Activated CD4-positive, alpha-beta T cell treated with anti-CD3 and anti-CD28 coated beads, Interleukin-2, amount 50 U/mL, for 4 hours (primary cell): ENCODE measurements at places on chromosomes 5 and 9.

DNA sequence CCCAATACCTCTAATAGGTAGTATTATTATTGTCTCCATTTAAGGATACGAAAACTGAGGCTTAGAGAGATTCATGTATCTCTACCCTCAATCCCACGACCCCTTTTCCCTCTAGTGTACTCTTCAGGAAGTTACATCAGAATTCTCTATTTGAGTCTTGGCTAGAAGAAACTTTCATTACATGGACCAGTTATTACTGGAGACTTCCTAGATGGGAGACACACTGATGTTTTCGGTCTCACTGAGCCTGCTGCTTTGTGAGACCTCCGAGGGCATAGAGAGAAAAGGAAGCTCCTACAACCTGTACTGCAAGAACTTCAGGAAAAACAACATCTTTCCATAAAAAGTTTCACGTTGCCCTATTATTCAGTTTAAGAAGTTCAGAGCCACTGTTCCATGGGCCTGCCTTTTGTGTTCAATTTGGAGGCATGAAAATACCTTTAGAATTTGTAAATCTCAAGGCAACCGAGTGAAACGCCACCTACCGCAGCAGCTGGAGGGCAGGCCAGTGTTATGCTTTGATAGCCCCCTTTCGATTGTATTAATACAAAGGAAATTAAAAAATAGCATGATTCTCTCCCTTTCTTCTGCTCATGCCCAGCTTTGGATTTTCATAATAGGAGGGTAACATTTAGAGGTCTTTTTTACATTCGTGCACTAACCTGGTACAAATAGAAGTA, 223.3 kb downstream of the EBF1 start:
- DNase-seq, result no peak

DNA sequence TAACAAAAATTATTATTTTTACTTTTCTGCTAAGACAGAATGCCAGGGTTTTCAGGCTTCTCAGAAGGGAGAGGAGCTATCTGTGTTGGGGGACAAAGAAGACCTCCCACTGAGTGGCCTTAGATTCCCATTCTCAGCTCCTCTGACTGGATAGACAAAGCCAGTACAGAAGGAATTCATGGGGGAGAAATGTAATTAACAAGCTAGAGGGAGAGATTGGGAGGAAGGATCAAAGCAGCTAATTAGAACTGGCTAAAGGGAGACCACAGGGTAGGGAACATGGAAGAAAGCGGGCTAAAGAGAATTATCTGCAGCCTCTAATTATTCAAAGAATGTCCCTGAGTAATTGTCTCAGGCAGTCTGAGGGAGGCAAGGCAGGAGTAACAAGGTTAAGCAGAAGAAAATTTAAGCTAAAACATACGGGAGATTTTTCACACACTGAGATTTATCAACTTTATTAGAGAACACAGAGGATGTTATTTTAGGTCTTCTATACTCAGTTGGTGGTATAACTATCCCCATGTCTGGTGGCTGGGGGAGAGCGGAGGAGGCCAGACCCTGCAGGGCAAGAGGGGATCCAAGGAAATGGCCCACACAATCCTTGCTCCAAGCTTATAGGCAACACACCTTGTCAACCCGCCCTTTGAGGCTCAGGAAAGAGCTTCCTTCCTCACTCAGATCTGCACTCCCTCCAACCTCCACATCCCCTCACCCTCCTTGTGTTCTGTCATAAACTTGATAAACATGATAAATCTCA, 87.7 kb upstream of the LRRTM2 start:
- no peak for DNase-seq

DNA sequence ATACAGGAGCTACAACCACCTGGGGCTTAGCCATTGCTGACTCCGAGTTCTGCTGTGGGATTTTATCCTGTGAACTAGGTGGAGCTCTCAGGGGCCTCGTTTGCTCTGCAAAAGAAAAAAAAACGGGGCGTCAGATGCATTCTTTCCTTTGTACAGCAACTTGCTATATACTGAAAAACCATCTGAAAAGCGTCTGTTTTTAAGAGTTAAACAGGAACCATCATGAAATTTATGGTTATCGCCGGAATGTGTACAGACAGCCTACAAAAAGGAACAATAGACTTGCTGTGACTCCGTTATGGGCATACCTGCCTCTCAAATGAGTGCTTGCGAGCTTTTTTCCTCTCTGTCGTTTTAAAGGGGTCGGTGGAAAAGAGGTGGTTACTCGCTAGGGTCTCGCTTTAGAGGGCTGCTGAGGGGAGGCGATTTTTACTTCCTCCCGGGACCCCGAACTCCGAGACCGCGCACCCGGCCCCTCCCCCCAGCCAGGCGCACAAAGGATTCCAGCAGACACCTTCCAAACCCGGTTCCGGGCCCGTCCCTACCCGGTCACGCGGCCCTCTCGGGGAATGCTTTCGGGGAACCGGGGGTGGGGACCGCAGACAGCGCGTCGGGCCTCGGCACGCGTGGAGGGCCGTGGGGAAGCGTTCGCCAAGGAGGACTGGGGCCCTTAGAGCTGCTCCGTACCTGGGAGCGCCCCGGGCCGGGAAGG, 826 bp downstream of the PAIP1 start:
- peak; percentile 40 for DNase-seq

DNA sequence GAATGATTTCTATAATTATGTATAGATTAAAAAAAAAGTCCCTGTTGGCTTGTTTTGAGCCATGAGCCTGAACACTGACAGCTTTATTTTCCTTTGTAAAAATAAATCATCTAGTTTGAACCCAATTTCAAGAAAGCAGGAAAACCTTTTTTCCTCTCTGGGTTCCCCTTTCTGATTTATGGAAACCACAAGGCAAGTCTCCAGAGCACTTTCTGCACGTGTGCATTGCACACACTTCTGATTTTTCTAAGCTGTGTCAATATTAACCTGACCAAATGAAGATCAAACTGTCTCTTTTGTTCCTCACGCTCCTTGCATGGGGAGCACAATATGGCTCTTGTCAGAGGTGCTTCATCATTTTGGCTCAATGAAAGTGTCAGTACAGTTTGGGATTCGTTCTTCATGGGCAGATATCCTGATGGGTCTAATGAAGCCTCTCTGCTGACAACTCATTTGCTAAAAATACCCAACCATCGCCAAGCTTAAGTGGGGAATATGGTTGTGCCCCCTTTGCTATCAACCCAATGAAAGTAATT, 39.2 kb upstream of the PCA3 start:
- DNase-seq, result no peak

GRCh38 chr9:4661611-4662010, 483 bp upstream of the PLPP6 start:
- DNase-seq, result no peak

- no peak for DNase-seq
Observed at GRCh38 chr9:14433351-14434157, 119.6 kb upstream of the NFIB start.

DNA sequence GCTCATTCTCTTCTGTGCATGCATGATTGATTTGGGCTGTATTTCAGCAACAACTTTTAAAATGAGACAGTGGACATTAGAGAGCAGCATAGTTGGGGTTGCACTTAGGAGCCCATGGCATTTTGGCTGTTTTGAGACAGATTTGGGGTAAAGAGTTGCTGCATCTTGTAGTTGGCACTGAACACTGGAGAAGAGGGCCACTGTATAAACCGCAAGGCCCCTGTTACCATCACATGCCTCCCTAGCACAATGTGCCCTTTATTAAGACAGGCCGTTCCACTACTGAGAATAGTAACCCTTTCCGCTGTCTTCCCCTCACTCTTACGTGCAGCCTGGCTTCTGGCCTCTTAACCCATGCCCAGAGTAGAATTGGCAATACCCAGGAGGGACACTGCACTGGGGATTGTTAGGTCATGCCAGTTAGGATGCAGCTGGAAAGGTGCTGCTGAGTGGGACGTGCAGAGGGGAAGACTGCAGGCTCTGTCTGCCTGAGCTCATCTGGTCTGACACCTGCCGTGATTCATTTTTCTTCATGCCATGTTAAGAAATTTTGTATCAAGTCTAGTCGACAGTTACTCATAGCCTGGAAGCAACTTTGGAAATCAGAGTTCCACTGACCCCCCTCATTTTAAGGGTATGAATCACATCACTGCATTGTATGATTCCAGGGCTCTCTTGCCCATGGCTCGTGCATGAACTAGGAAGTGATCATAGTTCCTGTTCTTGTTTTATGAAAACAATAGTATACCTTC, 146.9 kb upstream of the DMRT1 start:
- DNase-seq, result no peak

DNA sequence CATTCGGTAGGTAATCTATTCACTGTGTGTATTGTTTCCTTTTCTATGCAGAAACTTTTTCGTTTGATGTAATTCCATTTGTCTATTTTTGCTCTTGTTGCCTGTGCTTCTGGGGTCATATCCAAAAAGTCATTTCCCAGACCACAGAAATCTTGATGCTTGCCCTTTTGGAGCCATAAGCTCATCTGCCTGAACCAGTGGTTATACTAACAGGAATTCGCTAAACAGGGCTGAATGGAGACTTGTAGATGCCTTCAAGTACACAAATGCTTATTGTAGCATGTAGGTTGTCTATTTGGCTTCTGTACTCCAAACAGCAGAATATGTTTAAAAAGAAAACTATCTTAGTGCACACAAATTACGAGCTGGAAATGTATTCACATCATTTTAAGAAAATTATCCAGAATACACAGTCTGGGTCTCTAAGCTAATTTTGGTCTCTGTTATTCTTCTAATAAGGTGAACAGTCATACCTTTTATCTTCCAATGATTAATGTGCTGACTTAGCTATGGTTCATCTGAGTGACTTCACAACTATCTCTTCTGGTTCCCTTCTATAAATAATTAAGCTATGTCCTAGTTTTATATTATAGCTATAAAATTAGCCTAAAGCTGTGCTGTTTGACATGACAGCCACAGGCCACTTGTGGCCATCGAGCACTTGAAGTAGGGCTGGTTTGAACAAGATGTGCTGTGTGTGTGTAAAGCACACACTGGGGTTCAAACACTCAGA, 87.6 kb downstream of the DAPK1 start:
- DNase-seq, result no peak

DNA sequence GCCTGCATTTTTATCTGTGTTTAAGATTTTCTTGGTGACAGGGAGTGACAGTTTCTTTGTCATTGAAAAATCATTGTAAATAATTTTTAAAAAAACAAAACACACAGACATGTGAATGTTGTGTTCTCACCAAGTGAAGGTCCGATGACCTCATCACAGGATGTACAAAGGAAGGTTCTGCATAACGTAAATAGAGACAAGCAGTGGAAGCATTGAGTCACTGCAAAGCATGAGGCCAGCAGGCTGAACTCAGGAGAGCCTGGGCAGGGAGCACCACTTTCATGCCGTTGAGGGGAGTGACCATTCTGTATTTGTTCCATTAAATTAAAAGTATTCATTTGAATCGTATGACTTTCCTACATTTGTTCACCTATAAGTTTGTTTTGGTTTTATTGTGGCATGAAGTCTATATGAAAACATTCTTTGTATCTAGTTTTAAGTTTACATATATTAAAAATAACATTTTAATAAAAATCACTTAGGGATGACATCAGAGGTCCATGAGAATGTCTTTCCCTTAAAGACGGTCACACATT, 70.4 kb upstream of the TLE1 start:
- no peak for DNase-seq

DNA sequence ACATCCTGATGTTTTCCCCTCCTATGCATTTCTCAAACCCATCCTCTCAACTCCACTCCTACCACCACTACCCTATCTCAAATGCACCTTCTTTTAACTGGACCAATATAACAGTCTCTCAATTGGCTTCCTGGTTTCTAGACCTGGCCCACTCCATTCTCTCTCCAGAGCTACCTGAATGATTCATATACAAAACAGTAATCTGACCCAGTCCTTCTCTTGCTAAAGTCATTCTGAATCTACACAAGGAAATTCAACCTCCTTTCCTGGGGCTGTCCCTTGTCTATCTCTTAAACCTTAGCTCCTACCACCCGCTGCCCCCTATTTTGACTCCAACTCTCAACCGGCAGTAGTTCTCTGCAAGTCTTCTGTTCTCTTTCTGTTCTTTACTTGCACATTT, 97.2 kb downstream of the PCSK1 start:
- no peak for DNase-seq

DNA sequence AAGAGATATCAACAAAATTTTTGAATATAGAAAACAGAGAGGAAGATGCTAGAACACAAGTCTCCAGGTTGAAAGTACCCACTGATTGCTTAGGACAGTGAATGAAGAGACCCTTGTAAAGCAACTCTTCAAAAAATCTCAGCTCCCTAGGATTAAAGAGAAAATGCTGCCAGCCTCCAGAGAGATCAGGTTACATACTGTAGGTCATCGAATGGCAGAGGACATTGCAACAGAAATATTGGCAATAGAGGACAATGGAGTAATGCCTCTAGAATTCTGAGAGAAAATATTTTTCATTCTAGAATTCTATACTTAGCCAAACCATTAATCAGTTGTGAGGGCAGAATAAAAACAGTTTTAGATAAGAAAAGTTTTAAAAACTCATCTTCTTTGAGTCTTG, 43.1 kb upstream of the ELL2 start:
- DNase-seq, result no peak

DNA sequence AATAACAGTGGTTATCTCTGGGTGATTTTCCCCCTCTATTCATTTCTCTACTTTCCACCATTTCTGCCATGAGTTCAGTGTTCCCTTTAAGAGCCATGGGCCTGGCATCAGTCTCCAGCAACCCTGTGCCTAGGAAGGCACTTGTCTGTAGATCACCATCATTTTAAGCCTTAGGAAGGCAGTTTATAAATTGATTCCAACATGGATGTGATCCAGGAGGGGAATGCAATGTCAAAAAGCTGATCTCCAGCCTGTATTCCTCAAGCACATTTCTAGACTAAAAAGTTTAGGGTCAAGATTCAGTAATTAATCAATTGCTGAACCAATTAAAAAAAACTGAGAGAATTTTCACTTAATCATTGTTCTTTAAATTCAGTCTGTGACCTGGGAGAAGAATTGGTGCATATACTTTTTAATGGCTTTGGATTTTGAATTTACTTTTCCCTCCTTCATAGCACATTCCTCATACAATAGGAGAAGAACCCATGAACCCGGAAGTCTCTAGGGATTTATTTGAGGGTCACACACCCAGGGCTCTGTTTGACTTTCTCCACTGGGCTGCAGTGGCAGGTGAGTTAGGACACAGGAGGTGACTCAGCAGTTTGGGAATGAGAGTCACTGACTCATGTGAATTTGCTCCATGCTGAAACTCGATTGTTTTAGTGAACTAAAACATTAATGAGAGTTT, 6.1 kb upstream of the ERMP1 start:
- DNase-seq, result no peak

DNA sequence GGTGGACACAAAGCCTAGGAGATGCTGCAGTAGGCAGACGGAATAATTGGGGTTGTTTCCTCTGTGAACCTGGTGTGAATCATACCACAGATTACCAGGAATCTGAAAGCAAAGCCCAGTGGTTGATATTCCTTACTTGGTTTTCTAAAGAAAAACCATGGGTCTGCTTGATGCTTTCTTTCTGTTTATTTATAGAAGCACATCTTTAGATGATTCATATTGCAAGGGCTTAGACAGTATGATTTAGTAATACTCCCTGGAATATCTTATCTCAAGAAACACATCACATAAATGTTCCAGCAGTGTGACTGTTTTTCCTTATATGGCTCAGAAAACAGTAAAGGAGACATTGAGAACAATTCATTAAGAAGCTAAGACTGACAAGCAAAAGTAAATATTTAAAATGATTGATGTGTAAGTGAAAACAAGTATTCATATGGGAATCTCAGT, 623.3 kb downstream of the RAB3C start:
- no peak for DNase-seq
